Forelimb muscle (tissue), 1 donor: ENCODE measurements at places on chromosomes 3 and 15. TPM values are rescaled to one million over a fixed set of nuclear protein-coding genes. Genes with fewer than 3 reads are reported as not detected.

- no peak for DNase-seq
These were observed 1.6 kb downstream of the CCR9 start for GRCh38 chr3:45887759-45888511.

GRCh38 chr15:33030315-33030714 is 164.2 kb downstream of the FMN1 start:
- no peak for DNase-seq

DNA sequence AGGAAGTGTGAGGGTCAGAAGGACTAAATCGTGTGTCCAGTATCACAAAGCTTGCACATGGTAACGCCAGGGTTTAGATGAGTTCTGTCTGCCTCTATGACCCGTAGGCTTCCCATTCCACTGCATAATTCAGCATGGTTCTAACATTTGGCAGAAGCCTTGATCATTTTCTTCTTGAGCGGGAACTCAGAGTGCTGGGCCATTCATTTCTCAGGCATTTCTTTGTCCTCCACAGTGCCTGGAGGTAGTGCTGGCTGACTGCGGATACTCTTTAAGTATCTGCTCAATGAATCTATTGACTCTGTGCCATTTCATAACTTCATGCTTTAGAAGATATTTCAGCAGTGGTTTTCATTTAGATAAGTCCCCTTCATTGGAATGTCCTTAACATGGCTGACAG is 370.2 kb downstream of the EPHB1 start:
- no peak for DNase-seq

DNA sequence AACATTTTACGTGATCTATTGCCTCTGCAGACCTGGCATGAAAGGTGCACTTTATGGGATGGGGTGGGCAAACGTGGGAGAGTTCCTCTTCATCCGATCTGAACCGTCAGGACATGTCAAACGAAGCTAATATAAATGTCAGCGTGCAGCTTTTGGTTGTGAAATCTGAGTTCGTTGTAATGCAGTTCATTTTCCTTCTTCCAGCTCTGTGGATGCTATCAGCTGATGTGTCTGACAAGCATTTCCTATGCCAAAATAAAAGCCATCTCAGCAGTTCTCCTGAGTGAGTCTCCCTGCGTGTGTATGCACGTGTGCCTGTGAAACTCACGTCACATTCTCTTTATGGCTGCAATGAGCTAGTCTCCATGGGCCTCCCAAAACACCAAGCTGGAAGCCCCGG is 512.3 kb downstream of the MCTP2 start:
- DNase-seq, result no peak

GRCh38 chr3:17982211-17982880 is 239.9 kb upstream of the TBC1D5 start:
- no peak for DNase-seq

The TNIK gene
- 40.3 TPM for polyA plus RNA-seq

The DBR1 gene
- polyA plus RNA-seq, result 9.4 TPM

The DLL4 gene
- polyA plus RNA-seq, result 14.1 TPM
